ENCODE measurements at places on chromosomes 16 and 17.

DNA sequence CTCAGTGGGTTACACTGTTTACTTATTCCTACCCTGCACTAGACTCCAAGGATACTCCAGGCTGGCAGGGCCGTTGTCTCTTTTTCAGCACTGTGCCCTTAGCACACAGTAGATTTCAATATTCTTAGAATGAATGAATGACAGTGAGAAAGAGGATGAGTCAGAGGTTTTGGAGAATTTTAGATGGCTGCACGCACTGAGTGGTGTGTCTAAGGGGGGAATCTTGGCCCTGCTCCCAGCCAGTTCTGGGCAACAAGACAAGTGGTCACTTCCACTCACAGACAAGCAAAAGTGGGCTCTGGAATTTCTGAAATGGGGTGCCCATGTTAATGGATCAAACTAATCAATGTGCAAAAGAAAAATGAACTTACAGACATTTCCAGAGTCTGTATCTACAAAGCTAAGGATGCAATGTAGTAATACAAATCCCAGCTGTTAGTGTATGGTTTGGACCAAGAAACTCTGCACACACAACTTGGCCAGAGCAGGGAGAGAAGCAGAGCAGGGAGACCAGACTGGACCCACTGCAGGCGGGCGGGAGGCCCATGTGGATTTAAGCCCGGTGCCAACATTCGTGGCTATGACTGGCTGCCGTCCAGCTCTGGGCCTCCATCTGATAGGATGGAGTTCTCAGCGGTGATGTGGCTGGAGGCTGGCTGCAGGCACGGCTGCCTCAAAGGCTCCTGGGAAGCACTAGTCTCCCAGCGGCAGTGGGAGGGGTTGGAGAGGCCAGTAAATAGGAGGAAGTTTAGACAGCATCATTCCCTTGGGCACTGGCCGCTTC is 95.6 kb upstream of the CDYL2 start:
- DNase-seq: no peak

GRCh38 chr16:82195917-82196494 is 26.0 kb upstream of the MPHOSPH6 start:
- DNase-seq: no peak

GRCh38 chr16:61770301-61770700 is 265.9 kb downstream of the CDH8 start:
- no peak for DNase-seq

GRCh38 chr16:24759006-24759405 is 29.6 kb downstream of the TNRC6A start:
- DNase-seq: no peak

GRCh38 chr17:38926293-38927070 is 1.1 kb downstream of the LASP1NB start:
- no peak for DNase-seq

GRCh38 chr16:87740909-87741424 is 24.8 kb downstream of the KLHDC4 start:
- no peak for DNase-seq

GRCh38 chr16:10576390-10577304 is 3.8 kb downstream of the EMP2 start:
- no peak for DNase-seq

- no peak for DNase-seq
These were observed 23.2 kb downstream of the USP43 start for GRCh38 chr17:9668517-9668916.

GRCh38 chr17:66455060-66455459 is 152.6 kb downstream of the PRKCA start:
- no peak for DNase-seq

DNA sequence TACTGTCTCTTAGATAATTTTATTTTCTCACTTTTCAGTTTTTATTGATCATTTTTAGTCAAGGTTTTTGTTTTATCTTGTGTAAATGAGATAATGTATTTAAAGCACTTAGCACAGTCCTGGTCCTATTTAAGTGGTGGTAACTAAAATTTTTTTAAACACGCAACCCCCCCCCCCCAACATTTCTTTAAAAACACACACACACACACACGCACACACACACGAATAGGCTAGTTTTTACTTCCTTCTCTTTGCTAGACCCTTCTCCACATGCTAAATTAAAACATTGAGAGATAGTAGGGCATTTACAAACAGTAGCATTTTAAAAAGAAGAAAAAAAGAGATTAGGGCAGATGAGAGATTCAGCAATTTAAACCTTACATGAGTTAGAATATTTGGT is 5.0 kb downstream of the NFATC3 start:
- no peak for DNase-seq

Data from WTC11 (cell line).